A549 treated with GW870086 at 1 μM for 4 hours (cell line): ENCODE measurements at places on chromosomes 12 and 14. TPM values are rescaled to one million over a fixed set of nuclear protein-coding genes. Genes with fewer than 3 reads are reported as not detected.

The C12orf50 gene
- 0.14 TPM in 1 of 5 replicates, not detected in the others for total RNA-seq

The POTEM gene
- not detected in 5 replicates for total RNA-seq

The NAV3 gene
- 4.3 to 12.1 TPM (median 9.2 TPM) in 5 replicates for total RNA-seq

The GUCY2C gene
- total RNA-seq: 0.03 TPM in 1 of 5 replicates, not detected in the others

The TMPRSS12 gene
- not detected in 5 replicates for total RNA-seq

The KLRC1 gene
- total RNA-seq: not detected in 5 replicates

The ALG10B gene
- total RNA-seq: 3.2 to 5.8 TPM (median 5.4 TPM) in 5 replicates

The NEUROD4 gene
- total RNA-seq: not detected in 5 replicates

The KRT8 gene
- 3,905 to 4,615 TPM (median 4,500 TPM) in 5 replicates for total RNA-seq

The ASCL1 gene
- total RNA-seq: 0.05 TPM in 1 of 5 replicates, not detected in the others

The KRT3 gene
- 0.05 to 0.11 TPM (median 0.07 TPM) in 5 replicates for total RNA-seq

The ANO4 gene
- total RNA-seq: 0.12 to 0.20 TPM (median 0.15 TPM) in 4 of 5 replicates, not detected in the other

The EIF2S3B gene
- total RNA-seq: 0.29 to 0.82 TPM (median 0.59 TPM) in 5 replicates

The PTGER2 gene
- 2.2 to 3.8 TPM (median 3.2 TPM) in 5 replicates for total RNA-seq

The TMEM30B gene
- total RNA-seq: 0.25 to 0.58 TPM (median 0.32 TPM) in 5 replicates

The PKP2 gene
- 4.9 to 6.1 TPM (median 5.8 TPM) in 5 replicates for total RNA-seq

The RILPL2 gene
- 1.4 to 1.8 TPM (median 1.7 TPM) in 5 replicates for total RNA-seq

The SERPINA3 gene
- total RNA-seq: 9.1 to 10.6 TPM (median 10.1 TPM) in 5 replicates

The REM2 gene
- total RNA-seq: 0.28 to 0.62 TPM (median 0.40 TPM) in 5 replicates

The OSBPL8 gene
- 8.5 to 20.9 TPM (median 16.8 TPM) in 5 replicates for total RNA-seq

The HHIPL1 gene
- total RNA-seq: 0.16 to 0.38 TPM (median 0.20 TPM) in 5 replicates

The OTUB2 gene
- 3.5 to 4.9 TPM (median 3.7 TPM) in 5 replicates for total RNA-seq

The NDRG2 gene
- 2.5 to 3.3 TPM (median 2.7 TPM) in 5 replicates for total RNA-seq

The EMP1 gene
- total RNA-seq: 110 to 172 TPM (median 159 TPM) in 5 replicates

The SOX5 gene
- not detected in 5 replicates for total RNA-seq

The LYZ gene
- 0.09 to 3.0 TPM (median 0.45 TPM) in 3 of 5 replicates, not detected in the others for total RNA-seq

The PDE6H gene
- not detected in 5 replicates for total RNA-seq

The SNRPF gene
- total RNA-seq: 111 to 150 TPM (median 129 TPM) in 5 replicates

The SMCO2 gene
- 0.12 TPM in 1 of 5 replicates, not detected in the others for total RNA-seq

The TMEM52B gene
- total RNA-seq: 0.08 to 0.64 TPM (median 0.16 TPM) in 4 of 5 replicates, not detected in the other

The SERPINA9 gene
- not detected in 5 replicates for total RNA-seq
